ENCODE measurements at places on chromosomes 1 and 21. TPM values are rescaled to one million over a fixed set of nuclear protein-coding genes. Genes with fewer than 3 reads are reported as not detected.

NOS1AP gene
- total RNA-seq, result 0.89 TPM

- DNase-seq, result peak; percentile 70
- H3K4me1 ChIP-seq, result peaks cover 49% of the 10 kb centered on the region
- H3K4me3 ChIP-seq, result peak within 1 kb of the TSS; percentile 79
- peak within 1 kb of the TSS; percentile 86 for H3K27ac ChIP-seq
- H3K36me3 ChIP-seq, result no peaks in the 10 kb centered on the region
- H3K27me3 ChIP-seq, result no peaks in the 10 kb centered on the region
These were observed at the start of gene SLAMF6 for GRCh38 chr1:160522622-160523345. SLAMF6 (minus strand) TSS chr1:160523255; CDS start chr1:160523192, 63 bp downstream.

- peaks cover 8% of the 10 kb centered on the region for H3K4me1 ChIP-seq
- H3K27ac ChIP-seq, result peak overlapping the region; percentile 1
- H3K4me3 ChIP-seq, result no peak overlapping the region
- no peaks in the 10 kb centered on the region for H3K27me3 ChIP-seq
- no peak for DNase-seq
These were observed 450.7 kb downstream of the PTPRC start for GRCh38 chr1:199089393-199090122.

GRCh38 chr1:178232949-178233348 lies 139.0 kb downstream of the RASAL2 start:
- no peaks in the 10 kb centered on the region for H3K4me1 ChIP-seq
- H3K27ac ChIP-seq, result no peak overlapping the region
- no peaks in the 10 kb centered on the region for H3K27me3 ChIP-seq
- DNase-seq, result no peak
- H3K36me3 ChIP-seq, result no peaks in the 10 kb centered on the region
